ENCODE measurements at places on chromosomes 12 and 14. TPM values are rescaled to one million over a fixed set of nuclear protein-coding genes. Genes with fewer than 3 reads are reported as not detected.

DNA sequence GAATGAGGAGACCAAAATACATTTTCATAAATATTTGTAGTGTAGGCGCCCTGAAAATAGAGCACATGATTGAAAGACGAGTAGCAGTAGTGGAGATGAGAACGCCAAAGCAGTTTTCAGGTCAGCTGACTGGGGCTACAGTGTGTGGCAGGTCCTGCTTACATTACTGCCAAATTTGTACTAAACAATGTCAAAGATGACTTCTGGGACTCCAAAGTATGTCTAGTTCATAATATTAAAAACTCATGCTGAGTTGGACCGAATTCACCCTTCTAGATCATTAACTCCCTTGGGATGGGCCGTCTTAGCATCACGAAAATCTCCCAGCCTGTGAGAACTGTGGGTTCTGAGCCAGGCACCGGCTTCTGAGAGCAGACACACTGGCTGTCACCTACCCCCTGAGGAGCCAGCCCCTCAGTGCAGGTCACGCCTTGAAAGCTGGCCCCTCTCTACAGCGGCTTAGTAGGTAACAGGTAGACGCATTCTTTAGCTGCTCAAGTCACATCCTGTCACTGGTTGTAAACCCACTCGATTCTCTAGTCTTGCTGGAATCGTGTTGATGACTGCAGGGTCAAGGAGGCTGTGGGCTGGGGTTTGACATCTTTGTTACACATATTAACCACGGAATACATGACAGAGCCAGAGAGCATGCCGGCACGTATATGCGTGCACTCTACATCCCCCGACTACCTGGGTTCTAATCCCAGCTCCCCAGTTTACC lies 210.4 kb downstream of the ETV6 start:
- H3K36me3 ChIP-seq: no peaks in the 10 kb centered on the region
- DNase-seq: no peak
- peaks cover 28% of the 10 kb centered on the region for H3K4me1 ChIP-seq
- no peaks in the 10 kb centered on the region for H3K27me3 ChIP-seq
- H3K27ac ChIP-seq: no peak overlapping the region

The PLEK2 gene
- total RNA-seq: 9.9 TPM

DNA sequence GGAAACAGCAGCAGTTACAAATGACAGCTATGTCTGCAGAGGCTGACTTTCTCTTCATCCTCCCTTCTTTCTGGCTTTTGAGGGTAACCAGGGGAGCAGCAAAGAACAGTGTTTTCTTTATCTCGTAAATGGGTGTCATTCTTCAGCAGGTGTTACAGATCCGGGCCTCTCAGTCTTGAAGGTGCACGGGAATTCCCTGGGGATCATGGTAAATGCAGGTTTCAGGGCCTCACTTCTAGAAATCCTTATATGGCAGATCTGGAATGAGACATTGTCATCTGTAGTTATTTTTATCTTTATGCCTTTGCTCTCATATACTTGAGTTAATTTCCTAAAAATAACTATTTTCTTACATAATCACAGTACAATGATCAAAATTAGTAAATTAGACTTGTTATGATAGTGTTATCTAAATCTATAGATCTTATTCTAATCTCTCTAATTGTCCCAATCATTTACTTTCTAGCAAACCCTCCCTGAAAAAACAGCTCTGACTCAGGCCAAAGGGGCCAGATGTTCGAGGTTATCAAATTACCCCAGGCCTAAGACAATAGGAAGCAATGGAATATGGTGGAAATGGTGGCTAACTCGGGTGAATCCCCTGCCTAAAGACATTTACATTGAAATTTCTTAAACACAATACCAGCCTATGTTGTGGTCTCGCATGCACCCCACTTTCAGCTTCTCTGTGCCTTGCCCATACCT lies 145.0 kb downstream of the CAND1 start:
- no peak overlapping the region for H3K4me3 ChIP-seq
- no peak for DNase-seq
- no peaks in the 10 kb centered on the region for H3K27me3 ChIP-seq
- H3K27ac ChIP-seq: no peak overlapping the region
- peaks cover 12% of the 10 kb centered on the region for H3K4me1 ChIP-seq
- no peaks in the 10 kb centered on the region for H3K36me3 ChIP-seq

- H3K4me3 ChIP-seq: no peak overlapping the region
- no peaks in the 10 kb centered on the region for H3K36me3 ChIP-seq
- no peaks in the 10 kb centered on the region for H3K27me3 ChIP-seq
- no peaks in the 10 kb centered on the region for H3K4me1 ChIP-seq
Observed at GRCh38 chr14:69594846-69595245, 16.6 kb upstream of the SUSD6 start.

- H3K27ac ChIP-seq: peak overlapping the region; percentile 62
- no peaks in the 10 kb centered on the region for H3K27me3 ChIP-seq
- no peaks in the 10 kb centered on the region for H3K36me3 ChIP-seq
- DNase-seq: no peak
- no peak overlapping the region for H3K4me3 ChIP-seq
- H3K4me1 ChIP-seq: peaks cover 43% of the 10 kb centered on the region
Observed at GRCh38 chr12:53388932-53389331, 9.0 kb downstream of the SP1 start.

DNA sequence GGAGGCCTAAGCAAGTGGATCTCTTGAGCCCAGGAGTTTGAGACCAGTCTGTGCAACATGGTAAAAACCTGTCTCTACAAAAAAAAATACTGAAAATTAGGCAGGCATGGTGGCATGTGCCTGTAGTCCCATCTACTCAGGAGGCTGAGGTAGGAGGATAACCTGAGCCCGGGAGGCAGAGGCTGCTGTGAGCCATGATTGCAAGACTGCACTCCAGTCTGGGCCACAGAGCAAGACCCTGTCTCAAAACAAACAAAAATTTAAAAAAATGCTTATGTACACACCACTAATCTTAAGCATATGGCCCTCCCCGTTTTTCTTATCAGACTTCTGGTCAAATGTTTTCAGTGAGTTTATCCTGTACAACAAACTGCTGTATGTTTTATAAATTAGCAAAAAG lies 1.7 kb upstream of the GNPNAT1 start:
- no peaks in the 10 kb centered on the region for H3K27me3 ChIP-seq
- DNase-seq: no peak
- no peak overlapping the region for H3K27ac ChIP-seq
- H3K36me3 ChIP-seq: no peaks in the 10 kb centered on the region
- H3K4me1 ChIP-seq: peaks cover 15% of the 10 kb centered on the region

GRCh38 chr14:92625213-92625612 lies 111.6 kb downstream of the RIN3 start:
- no peak for DNase-seq
- no peak overlapping the region for H3K27ac ChIP-seq
- no peaks in the 10 kb centered on the region for H3K27me3 ChIP-seq
- no peaks in the 10 kb centered on the region for H3K4me1 ChIP-seq

- no peak overlapping the region for H3K4me3 ChIP-seq
- H3K27me3 ChIP-seq: no peaks in the 10 kb centered on the region
- H3K27ac ChIP-seq: no peak overlapping the region
- no peaks in the 10 kb centered on the region for H3K4me1 ChIP-seq
Observed at GRCh38 chr12:113515082-113515856, 43.6 kb upstream of the LHX5 start.

DNA sequence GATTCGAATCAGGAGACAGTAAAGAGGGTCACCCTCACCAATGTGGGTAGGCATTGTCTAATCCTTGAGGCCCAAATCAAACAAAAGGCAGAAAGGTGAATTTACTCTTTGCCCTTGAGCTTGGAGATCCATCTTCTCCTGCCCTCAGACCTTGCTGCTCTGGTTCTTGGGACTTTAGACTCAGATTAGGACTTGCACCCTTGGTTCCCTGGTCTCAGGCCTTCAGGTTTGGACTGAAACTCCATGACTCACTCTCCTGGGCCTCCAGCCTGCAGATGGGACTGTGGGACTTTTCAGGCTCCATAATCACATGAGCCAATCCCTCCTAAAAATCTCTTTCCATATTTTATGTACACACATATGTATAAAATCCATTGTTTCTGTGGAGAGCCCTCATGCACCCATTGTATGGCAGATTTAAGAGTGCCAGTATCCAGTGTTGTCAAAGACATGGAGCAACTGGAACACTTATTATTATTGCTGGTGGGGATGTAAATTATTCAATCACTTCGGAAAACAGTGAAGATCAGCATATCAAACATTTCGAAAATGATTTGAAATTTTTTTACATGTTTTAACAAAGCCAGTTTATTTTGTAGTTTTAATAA lies 48.7 kb downstream of the EID3 start:
- no peaks in the 10 kb centered on the region for H3K27me3 ChIP-seq
- H3K36me3 ChIP-seq: peaks cover 15% of the 10 kb centered on the region
- no peak overlapping the region for H3K4me3 ChIP-seq
- DNase-seq: no peak
- no peaks in the 10 kb centered on the region for H3K4me1 ChIP-seq

DNA sequence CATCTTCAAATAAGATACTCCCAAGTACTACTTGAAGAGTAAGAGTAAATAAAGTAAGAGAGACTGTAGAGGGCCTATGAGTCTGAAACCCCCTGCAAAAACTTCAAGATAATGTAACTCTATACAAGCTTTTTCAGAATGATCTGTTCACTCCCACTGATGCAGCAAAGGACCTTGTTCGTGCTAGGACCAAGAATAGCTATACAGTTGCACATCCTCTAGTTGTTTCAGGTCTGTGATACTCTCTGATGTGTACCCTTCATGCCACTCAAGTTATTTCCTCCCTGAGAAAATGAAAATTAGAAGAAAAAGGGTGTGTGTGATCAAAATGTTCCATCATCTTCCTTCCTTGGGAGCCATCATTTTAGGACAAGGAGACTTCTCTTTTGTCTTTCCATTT lies 204.4 kb downstream of the ALX1 start:
- DNase-seq: no peak
- no peak overlapping the region for H3K4me3 ChIP-seq
- H3K4me1 ChIP-seq: peaks cover 4% of the 10 kb centered on the region
- H3K36me3 ChIP-seq: no peaks in the 10 kb centered on the region
- H3K27me3 ChIP-seq: no peaks in the 10 kb centered on the region

The NPAS3 gene
- 2.8 TPM for total RNA-seq

GRCh38 chr12:88111074-88111652 lies 30.7 kb downstream of the CEP290 start:
- no peaks in the 10 kb centered on the region for H3K4me1 ChIP-seq
- no peak overlapping the region for H3K27ac ChIP-seq
- H3K4me3 ChIP-seq: no peak overlapping the region
- no peaks in the 10 kb centered on the region for H3K27me3 ChIP-seq
- DNase-seq: no peak
- H3K36me3 ChIP-seq: no peaks in the 10 kb centered on the region
